DND-41 (cell line): ENCODE measurements at places on chromosomes 16 and 17.

DNA sequence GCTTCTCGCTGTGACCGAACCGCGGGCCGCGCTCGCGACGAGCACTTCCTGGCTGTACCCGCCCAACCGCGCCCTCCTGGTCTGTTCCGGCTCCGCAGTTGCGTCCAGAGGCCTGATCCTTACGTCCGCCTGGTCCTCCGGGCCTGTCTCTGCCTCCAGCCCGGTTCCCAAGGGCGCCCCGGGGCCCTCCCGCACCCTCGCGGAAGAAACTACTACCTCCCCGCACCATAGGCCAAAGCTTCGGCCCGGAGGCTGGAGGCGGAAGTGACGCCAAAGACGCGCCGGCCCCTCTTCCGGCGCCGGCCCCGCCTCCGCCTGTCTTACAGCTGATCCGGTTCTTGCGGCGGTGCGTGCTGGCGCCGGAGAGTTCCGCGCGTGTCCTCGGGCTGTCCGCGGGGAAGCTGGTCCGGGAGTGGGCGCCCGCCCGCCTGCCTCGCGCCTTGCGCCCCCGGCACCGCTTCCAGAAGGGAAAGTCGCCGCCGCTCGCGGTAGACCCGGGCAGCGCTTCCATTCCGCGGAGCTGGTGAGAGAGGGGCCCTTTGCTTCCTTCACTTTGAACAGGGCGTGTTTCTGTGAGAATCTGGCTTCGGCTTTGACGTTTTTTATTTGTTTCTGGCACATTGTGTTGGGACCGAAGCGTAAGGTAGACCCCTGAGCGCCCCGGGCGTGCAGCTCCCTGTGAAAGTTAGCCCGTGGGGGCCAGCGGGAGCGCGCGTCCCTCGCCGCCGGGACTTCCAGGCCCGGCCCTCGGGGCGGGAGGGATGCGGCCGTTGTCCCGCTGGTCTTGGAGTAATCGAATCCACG, at the start of gene ZNF778:
Gene ZNF778 (plus strand): TSS at position 316 of the 804 bp plus-strand sequence. CDS start 3,425 bp downstream, outside the sequence.
- peak; percentile 80 for DNase-seq
- peak within 1 kb of the TSS; percentile 93 for H3K4me3 ChIP-seq
- no peaks in the 10 kb centered on the region for H3K27me3 ChIP-seq
- peak within 1 kb of the TSS; percentile 89 for H3K27ac ChIP-seq

GRCh38 chr16:81481207-81481821, 36.7 kb downstream of the CMIP start:
- no peak for DNase-seq
- H3K27ac ChIP-seq = peak overlapping the region; percentile 27; the same call in 1 of the 2 replicates
- H3K4me3 ChIP-seq = no peak overlapping the region
- H3K27me3 ChIP-seq = no peaks in the 10 kb centered on the region
- H3K36me3 ChIP-seq = peaks cover 35% of the 10 kb centered on the region

- DNase-seq = no peak
- H3K4me1 ChIP-seq = peaks cover 13% of the 10 kb centered on the region
- no peak overlapping the region for H3K4me3 ChIP-seq
- no peaks in the 10 kb centered on the region for H3K27me3 ChIP-seq
Observed at GRCh38 chr17:78340183-78340955, 19.5 kb downstream of the SOCS3 start.

DNA sequence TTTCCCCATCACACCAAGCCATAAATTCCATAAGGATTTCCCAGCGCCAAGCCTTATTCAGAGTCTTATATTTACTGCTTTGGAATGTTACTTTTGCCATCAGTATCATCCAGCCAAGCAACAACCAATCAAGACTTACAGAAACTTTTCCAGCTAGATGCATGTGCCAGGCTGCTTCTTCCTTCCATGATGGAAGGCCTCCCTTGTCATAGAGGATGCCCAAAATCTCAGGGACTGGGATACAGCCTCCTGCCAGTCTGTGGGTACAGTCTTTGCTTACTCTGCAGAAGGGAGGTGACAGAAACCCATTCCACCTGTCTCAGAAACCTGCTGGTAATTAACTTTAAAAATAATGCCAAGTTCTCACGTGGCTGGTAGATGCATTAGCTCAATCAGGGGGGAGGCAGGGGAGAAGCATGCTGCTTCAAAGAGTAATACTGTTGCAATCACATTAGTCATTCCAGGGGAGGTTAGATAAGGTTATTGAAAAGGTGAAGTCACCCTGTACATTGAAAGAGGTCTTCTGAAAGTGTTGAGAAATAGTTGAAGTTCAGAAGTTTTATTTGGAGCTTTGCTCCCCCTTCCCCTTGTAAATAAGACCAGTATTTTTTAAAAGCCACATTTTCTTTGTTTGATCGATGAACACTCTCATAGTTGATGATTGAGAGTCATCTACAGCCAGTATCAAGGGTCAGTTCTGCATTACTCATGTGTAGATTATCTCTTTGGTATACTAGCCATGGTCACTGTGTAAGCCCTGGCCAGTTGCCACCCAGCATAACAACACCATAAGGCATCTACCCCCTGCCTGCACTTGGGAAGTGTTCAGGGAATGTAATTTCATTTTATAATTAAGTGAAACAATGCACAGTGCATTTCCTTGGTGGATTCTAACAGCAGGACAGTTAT, 22.2 kb downstream of the HLF start:
- H3K27me3 ChIP-seq = no peaks in the 10 kb centered on the region
- H3K36me3 ChIP-seq = no peaks in the 10 kb centered on the region
- no peak for DNase-seq

DNA sequence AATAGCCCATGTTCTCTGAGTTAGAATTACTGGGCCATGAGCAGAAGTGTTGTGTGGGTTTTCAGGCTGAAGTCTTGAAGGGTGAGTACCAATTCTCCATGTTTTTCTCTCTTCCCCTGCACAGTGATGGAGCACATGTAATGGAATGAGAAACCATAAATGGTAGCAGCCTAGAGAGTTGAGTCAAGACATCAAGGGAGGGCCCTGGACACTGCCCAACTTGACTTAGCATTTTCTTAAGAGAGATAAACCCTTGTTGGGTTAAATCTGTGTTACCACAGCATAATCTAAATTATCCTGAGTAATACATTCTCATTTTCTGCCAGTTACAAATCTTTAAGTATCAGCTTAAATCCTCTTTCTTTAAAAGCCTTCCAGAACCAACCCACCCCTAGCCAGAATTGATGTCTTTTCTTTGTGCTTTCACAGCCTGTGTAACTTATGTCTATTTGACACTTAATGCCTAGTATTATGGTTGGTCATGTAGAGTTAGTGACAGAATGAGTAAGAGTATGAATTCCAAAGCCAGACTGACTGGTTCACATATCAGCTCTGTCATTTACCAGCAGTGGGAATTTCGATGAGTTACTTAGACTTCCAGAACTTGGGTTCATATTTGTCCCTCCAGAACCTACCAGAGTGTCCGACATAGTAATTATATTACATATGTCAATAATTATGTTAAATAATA, 27.0 kb upstream of the RGS9 start:
- H3K36me3 ChIP-seq = no peaks in the 10 kb centered on the region
- H3K27ac ChIP-seq = no peak overlapping the region
- H3K4me1 ChIP-seq = no peaks in the 10 kb centered on the region
- no peak overlapping the region for H3K4me3 ChIP-seq

DNA sequence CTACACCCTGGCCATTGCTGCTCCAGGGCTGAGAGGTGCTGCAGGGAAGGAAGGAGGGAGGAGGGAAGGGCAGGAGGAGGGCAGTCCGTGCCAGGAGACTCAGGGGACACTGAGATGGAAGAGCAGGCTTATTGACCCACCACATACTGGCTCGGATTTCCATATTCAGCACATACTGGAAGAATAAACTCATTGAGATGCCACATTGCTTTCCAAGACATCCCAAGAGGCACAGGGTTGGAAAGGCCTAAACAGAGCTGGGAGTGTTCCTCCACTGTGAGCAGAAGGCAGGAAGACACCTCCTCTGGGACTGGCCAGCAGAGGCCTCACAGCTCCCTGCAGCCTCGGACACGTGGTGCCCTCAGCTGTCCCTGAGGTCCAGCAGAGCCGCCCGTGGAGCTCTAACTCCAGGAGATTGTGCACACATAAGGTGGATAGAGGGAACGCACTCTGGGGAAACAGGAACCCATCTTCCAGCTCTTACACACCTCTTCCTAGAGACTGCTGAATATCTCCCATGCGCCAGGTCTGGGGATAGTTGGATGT, 17.4 kb downstream of the CCDC182 start:
- no peak overlapping the region for H3K27ac ChIP-seq
- no peaks in the 10 kb centered on the region for H3K4me1 ChIP-seq
- no peak overlapping the region for H3K4me3 ChIP-seq
- DNase-seq = no peak
- H3K36me3 ChIP-seq = no peaks in the 10 kb centered on the region

- no peaks in the 10 kb centered on the region for H3K27me3 ChIP-seq
- H3K4me1 ChIP-seq = peaks cover 80% of the 10 kb centered on the region
- peaks cover 44% of the 10 kb centered on the region for H3K36me3 ChIP-seq
- H3K4me3 ChIP-seq = peak overlapping the region; percentile 63
Observed at GRCh38 chr17:58336456-58337209, 8.0 kb upstream of the TSPOAP1 start.

DNA sequence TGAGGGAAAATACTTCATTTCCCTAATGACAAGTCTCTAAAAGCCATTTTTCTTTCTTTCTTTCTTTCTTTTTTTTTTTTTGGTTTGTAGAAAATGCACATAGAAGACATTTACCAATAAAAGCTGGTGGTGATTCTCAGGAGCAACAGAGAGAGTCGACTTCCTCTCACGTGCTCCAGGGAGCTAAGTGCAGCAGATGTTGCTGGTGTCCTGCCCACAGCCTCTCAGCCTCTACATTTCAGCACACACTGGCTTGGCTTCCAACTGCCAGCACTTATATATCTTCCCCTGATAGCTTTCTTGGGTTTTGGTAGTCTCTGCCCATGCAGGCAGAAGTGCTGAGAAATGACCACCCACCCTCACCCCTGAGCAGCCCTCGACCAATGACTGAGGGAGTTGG, 58.4 kb upstream of the MARCHF10 start:
- no peaks in the 10 kb centered on the region for H3K36me3 ChIP-seq
- H3K4me1 ChIP-seq = no peaks in the 10 kb centered on the region
- no peak for DNase-seq
- no peak overlapping the region for H3K4me3 ChIP-seq
- peaks cover 7% of the 10 kb centered on the region for H3K27me3 ChIP-seq
